Activated CD8-positive, alpha-beta T cell treated with anti-CD3 and anti-CD28 coated beads for 36 hours (primary cell): ENCODE measurements at places on chromosomes 6 and 20.

DNA sequence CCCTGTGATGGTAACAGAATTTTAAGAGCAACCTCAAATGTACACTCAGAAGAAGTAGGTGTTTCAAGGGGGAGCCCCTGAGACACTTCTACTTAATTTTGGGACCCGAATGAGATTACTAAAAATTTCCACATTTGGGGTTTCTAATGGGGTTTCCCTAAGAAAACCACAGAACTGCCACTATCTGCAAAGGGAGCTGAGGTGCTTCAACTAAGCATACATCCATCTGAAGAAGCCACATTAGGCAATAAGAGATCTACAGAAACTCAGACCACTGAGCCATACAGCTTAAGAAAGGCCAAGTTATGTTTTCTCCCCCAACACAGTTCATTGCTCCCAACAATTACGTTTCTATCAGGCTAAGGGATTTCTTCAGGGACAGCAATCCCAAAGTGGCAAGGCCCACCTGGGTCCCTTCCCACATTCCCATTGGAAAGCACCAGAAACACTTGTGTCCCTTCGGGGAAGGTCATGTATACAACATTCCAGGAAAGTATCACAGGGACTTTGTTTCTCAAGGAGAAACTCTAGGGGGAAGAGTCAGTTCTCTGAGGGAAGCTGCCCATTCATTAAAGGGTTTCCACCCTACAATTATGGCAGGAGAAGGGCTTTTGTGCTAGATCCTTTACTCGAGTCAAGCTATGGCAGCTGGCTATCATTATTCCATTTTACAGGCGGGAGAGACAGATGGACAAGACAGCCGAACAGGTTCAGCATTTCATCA lies 5.0 kb downstream of the BCL2L1 start:
- peak; percentile 58 for DNase-seq

DNA sequence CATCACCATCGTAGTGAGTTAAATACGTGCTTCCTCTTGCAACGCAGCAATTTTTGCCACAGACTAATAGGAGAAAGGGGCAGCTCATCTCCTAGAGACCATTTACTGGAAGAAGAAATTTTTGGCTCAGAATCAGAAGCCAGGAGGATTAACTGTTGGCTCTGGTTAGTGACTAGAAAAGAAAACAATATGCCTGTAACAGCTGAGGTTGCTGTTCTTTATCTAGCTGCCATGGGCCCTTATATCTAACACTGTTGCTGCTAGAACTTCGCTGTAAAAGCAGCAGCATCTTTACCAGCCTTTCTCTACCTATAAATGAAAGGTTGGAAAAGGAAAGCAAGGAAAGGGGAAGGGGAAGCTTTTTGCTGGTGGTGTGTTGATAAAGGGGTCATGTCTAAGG lies 65.9 kb downstream of the FAM135A start:
- no peak for DNase-seq

DNA sequence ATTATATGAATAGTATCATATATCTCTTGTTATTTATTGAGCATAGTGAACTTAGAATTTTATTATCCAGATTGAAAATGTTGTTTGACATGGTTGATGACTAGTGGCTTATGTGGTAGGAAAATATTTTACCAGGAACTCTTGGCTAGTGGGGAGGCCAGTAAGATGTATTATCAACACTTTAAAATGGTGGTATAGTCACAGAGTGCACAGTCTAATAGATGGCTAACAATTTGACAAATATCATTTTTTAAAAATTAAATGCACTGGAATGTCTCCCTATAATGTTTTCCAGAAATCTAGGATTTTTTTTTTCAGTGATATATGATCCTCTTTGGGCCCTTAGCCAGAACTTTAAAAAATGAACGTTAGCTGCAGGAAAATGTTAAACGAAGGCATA lies 26.9 kb upstream of the EYA4 start:
- DNase-seq: no peak

GRCh38 chr6:113293423-113293740 lies 563.8 kb upstream of the MARCKS start:
- no peak for DNase-seq

- DNase-seq: no peak
Observed at GRCh38 chr20:44835661-44836221, 25.4 kb upstream of the RIMS4 start.

GRCh38 chr6:133814797-133815196 lies 74.1 kb upstream of the TCF21 start:
- peak; percentile 8 for DNase-seq

DNA sequence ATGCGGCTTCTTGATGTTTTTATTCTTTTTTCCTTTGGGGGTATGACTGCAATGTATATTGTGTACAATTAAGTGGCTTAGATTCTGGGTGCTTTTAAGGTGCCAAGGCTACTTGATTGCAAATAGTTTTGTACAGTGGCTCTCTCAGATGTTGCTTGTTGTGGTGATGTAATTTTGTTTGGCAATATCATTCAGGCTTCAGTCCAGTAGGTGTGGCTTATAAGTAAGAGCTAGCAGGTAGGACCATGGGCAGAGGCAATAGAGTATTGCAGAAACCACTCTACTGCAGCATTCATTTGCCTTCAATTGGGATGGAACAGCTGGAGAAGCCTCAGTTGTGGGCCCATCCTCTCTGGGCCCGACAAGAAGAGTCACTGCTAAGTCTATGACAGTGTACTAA lies 407.9 kb upstream of the MAN1A1 start:
- DNase-seq: no peak

DNA sequence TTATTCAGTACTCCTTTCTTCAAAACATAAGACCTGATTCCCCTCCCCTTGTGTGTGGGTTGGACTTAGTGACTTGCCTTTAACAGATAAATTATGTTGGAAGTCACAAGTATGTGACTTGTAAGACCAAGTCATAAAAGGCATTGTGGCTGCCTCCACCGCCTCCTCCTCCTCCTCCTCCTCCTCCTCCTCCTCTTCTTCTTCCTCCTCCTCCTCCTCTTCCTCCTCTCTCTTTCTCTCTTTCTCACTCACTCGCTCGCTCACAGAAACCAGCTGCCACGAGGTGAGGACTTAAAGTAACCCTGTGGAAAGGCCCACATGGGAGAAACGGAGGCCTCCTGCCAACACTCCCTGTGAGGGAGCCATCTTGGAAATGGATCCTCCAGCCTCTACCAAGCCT lies 64.0 kb downstream of the NCR2 start:
- DNase-seq: no peak

DNA sequence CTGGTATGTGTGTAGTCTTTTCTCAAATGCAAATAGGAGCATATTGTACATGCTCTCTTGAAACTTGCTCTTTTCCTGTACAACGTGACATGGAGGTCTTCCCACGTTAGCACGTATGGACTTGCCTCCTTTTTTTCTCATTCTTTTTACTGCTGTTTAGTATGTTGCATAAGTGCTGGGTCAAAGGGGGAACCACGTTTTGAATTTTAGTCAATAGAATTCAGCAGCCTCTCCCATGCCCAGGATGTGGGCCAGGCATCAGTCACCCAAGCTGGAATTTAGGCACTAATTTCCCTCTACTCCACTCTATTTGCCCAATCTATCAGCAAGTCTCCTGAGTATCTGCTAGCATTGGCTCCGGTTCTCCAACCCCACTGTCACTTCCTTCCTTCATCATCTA lies 41.5 kb upstream of the RNF24 start:
- DNase-seq: no peak

DNA sequence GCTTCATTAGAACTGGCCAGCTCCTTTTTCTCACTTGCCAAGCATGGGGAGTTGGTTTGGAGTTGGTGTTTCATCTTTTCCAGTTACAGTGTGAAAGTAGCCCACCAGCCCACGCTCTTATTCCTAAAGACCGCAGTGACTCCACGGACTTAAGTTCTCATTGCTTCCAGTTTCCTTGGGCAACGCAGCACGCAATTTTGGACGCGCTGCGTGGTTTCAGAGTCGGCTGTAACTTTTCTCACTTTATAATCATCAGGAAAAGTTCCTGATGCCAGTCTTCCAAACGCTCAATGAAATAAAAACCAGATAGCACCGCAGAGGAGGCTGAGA lies 381 bp upstream of the PEX7 start:
- peak; percentile 52 for DNase-seq

- peak; percentile 74 for DNase-seq
Observed at GRCh38 chr6:25991785-25992412, 29.3 kb downstream of the TRIM38 start.

DNA sequence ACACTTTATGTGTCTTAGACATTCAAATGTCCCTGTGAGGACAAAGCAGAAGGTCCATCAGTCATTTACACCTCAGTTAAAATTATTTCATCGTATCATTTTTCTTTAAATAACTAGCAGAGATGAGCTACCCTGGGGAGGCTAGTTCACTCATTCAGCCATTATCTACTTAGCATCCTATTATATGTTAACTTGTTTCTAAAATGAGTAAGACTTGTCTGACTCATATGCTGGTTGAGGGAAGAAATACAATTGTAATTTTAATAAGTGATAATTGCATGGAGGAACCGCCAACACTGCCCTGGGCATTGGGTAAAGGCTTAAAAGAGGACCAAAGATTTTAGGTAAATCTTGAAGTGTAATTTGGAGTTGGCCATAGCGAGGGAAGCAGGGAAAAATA lies 12.4 kb upstream of the PTPRK start:
- DNase-seq: no peak

DNA sequence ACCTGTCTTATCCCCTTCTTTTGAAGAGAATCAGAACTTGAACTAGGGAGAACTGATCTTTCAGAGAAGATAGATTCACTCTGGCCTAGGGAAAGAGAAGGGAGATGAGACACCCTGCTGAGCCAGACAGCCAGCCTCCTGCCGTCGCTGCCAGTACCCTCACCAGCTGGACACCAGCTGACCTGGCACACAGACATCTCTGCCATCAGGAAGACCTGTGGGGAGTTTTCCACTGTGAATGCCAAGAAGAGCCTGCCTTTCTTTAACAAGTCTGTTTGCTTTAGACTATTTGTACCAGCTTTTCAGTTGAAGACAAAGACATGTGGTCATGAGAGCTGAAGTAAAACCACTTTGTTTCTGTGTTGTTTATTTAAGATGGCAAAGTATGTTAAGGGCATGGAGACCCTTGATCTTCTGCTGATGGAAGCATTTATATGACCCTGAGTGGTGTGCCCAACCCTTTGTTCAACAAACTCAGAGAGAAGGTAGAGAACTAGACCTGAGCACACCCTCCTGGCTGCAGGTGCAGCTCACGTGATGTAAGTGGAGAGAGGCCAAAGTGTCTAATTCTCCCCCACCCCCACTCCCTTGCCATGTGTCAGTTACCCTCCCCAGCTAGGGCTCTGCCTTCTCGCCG lies 82.3 kb upstream of the SLC24A3 start:
- DNase-seq: no peak

DNA sequence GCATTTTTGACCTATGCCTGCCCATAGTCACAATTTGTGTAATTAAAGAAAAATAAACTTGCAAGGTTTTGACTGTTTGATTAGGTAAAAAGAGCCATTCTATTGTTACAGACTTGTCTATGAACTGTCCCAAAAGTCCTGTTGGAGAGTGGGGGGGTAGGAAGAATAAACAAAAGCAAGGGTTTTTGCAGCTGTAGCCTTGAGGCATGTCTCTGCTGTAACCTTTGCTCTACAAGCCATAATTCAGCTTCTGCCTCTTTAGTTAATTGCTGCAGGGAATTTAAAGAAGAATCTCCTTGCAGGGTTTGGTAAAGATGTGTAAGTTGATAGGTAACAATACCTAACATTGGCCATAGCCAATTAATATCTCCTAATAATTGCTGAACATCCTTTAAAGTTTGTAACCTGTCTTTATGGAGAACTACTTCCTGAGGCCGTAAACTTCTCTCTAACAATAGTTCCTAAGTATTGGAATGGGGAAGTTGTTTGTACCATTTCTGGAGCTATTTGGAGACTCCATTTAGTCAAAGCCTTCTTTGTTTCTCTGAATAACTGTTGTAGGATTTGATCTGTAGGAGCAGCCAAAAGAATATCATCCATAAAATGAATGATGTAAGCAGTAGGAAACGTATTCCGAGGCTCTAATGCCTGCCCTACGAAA lies 7.9 kb upstream of the ABHD12 start:
- no peak for DNase-seq

- peak; percentile 11 for DNase-seq
Observed at GRCh38 chr6:10721850-10722569, 860 bp upstream of the TMEM14C start.

- DNase-seq: no peak
Observed at GRCh38 chr6:95846652-95847051, 169.1 kb upstream of the FUT9 start.

DNA sequence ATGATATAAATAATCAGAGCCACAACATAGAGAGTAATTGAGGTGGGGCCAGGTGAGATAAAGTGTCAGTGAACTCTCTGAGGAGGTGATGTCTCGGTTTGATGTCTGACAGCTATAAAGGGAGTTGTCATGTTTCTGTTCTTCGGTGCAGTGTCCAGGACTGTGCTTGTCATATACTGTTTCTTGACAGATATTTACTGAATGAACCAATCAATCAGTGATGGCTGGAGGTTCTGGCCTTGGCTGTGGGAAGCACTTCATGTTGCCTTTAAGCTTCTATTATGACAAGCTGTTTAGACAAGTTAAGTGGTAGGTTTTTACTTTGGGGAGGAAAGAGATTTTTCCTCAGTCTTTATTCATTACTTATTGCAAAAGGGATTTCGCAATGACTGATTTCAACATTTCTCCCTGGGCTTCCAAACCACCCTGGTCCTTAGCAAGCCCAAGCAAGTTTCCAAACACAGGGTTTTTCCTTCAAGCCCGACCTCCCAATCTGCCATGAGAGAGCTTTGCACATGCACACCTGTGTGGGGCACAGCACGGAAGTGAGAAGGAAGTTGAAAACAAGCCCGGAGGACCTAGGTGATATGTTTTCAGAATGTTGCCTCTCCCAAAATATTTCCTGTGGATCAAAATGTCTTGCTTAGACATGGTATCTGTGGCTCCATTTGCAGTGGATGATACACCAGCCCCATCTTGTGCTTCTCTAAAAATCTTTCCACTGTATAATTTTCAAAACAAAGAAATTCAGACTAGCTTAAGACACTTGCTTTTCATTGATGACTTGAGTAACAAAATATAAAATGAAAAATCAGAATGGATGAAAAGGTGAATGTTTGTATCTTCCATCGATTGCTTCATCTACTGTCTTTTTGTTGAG lies 567.3 kb upstream of the BTBD3 start:
- DNase-seq: no peak

GRCh38 chr6:50361641-50362331 lies 312.1 kb upstream of the DEFB112 start:
- no peak for DNase-seq

DNA sequence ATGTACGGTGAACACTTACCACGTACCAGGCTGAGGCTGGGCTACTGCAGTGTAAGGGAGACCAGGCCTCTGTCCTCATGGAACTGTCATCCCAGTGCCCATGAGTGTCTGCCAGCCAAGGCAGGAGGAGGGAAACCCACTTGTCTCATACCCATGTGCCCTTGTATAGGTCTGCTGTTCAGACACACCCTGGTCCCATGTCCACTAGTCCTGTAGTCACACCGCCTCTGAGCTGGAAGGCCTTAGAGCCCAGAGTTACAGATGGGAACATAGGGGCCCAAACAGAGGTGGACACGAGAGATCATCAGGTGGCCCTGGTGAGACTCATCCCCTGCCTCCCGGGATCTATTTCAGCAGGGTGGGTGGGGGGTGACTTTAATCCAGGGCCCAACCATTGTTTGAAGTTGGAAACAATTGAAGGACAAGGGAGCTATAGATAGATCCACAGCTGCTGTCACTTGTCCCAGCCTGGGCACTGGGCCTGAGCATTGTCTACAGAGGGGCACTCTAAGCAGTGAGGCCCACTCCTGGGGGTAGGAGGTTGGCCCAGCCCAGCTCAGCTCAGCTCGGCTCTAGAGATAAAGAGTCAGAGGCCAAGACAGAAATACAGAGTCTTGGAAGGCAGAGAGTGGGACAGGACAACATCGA lies 14.6 kb downstream of the MYH7B start:
- no peak for DNase-seq

GRCh38 chr6:148556410-148556809 lies 190.4 kb upstream of the UST start:
- no peak for DNase-seq

- DNase-seq: peak; percentile 20
Observed at GRCh38 chr6:143396497-143397226, 53.8 kb downstream of the ADAT2 start.
